ENCODE measurements at places on chromosomes 2 and 18. TPM values are rescaled to one million over a fixed set of nuclear protein-coding genes. Genes with fewer than 3 reads are reported as not detected.

The SLC14A1 gene
- 2.3 TPM for total RNA-seq

The MYO1B gene
- total RNA-seq = 73.9 TPM

The AGXT gene
- not detected for total RNA-seq

The CDK5R2 gene
- not detected for total RNA-seq

The CCDC68 gene
- 6.6 TPM for total RNA-seq

The NEU4 gene
- 0.33 TPM for total RNA-seq

The LTBP1 gene
- 17.4 TPM for total RNA-seq

The NYAP2 gene
- total RNA-seq = not detected

The DRC1 gene
- not detected for total RNA-seq

The IL36A gene
- total RNA-seq = not detected

The CD302 gene
- 141 TPM for total RNA-seq

The MOCOS gene
- 9.1 TPM for total RNA-seq

The TUBB8B gene
- total RNA-seq = not detected

The NR4A2 gene
- total RNA-seq = 3.8 TPM

The SERPINB10 gene
- 0.15 TPM for total RNA-seq

The MAB21L4 gene
- total RNA-seq = not detected

The CYTIP gene
- total RNA-seq = 11.5 TPM

The C2orf68 gene
- 26.6 TPM for total RNA-seq

The LIMS4 gene
- 2.0 TPM for total RNA-seq

The SNORC gene
- 23.1 TPM for total RNA-seq

The ALPG gene
- not detected for total RNA-seq

The ICA1L gene
- 9.5 TPM for total RNA-seq

The SKOR2 gene
- total RNA-seq = not detected

The COL5A2 gene
- 111 TPM for total RNA-seq

The DLGAP1 gene
- 5.2 TPM for total RNA-seq

The FAM228A gene
- total RNA-seq = 0.88 TPM

The GLI2 gene
- total RNA-seq = 3.6 TPM

The CCDC141 gene
- 2.2 TPM for total RNA-seq

The HEATR5B gene
- total RNA-seq = 35.7 TPM

The ACMSD gene
- total RNA-seq = not detected

The TFCP2L1 gene
- 7.5 TPM for total RNA-seq

The UBXN2A gene
- 13.0 TPM for total RNA-seq

The ABCG8 gene
- not detected for total RNA-seq

The DTNA gene
- total RNA-seq = 14.4 TPM

The KCNE4 gene
- 5.0 TPM for total RNA-seq

The KLHL14 gene
- total RNA-seq = 0.33 TPM

The STAT4 gene
- total RNA-seq = 1.6 TPM

The CRYBA2 gene
- not detected for total RNA-seq

The PLB1 gene
- 11.9 TPM for total RNA-seq

The NCL gene
- total RNA-seq = 234 TPM

The SGPP2 gene
- total RNA-seq = 1.3 TPM

The MC2R gene
- not detected for total RNA-seq

The UGT1A10 gene
- total RNA-seq = not detected

The INHBB gene
- 42.3 TPM for total RNA-seq
